ENCODE measurements at places on chromosomes 1 and 21.

DNA sequence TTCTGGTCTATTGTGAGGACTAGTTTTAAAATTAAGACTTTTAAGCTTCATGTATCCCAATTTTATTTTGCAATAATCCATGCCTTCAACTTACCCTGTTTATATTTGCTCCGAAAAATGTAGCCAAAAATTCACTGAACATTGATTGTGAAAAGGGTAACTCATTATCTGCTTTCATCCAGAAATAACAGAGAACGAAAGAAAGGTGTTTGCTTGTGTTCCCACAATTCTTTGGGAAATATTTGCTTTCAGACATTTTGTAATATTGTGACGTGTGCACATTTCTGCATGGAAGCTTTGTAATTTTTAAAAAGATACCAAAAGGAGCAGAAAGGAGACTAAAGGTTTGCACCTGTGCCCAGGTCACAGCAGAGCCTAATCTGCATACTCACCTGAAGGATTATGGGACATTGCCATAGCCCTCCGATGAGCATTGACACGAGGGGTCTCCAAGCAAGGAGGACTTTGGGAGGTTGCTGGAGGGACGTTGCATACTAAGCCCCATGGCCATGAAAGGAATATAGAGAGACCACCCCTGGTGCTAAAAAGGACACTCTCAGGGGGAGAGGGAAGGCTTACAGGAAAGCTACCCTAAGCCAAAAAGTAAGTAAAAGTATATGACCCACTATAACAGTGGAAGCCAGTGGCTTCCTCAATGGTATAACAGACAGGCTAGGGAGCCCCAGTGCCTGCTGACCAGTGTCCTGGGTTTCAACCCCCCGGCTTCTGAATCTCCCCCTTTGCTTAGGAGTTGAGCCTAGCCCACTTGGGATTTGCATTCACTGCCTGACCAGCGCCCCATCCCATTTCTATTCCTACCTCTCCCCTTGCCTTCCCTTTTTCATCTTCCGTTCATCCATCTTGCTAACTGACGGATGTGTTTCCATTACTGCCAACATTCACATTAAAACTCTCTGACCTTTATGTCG, 148.6 kb upstream of the ZC3H12A start:
- no peak for DNase-seq

- no peak for DNase-seq
Measured at GRCh38 chr21:36765229-36765628, 66.3 kb downstream of the SIM2 start.

DNA sequence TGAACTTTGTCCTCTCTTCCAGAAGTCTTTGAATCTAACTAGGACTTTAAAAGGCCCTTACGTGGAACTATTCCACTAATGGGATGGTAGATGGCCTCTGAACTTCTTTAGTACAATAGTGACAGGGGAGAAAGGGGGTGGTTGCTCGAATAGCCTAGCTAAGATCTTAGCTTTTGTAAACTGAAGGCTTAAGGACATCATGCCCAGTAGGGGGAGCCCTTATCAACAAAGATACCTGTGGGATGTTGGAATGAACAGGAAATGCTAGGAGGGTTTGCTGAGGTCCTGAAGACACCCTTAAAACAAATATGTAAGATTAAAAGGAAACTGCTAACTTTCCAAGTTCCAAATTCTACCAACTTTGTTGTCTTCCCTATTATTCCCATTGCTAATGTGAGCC, 33.2 kb downstream of the NHLH2 start:
- DNase-seq, result peak; percentile 9

- no peak for DNase-seq
Measured at GRCh38 chr1:85259912-85260274, 431 bp upstream of the C1orf52 start.

Data from activated T-cell treated with anti-CD3 and anti-CD28 coated beads for 1 hour (primary cell).